ENCODE measurements at places on chromosomes 11 and 22.

- no peak for ATAC-seq
These were observed 821.6 kb downstream of the TBC1D22A start for GRCh38 chr22:47583959-47584562.

DNA sequence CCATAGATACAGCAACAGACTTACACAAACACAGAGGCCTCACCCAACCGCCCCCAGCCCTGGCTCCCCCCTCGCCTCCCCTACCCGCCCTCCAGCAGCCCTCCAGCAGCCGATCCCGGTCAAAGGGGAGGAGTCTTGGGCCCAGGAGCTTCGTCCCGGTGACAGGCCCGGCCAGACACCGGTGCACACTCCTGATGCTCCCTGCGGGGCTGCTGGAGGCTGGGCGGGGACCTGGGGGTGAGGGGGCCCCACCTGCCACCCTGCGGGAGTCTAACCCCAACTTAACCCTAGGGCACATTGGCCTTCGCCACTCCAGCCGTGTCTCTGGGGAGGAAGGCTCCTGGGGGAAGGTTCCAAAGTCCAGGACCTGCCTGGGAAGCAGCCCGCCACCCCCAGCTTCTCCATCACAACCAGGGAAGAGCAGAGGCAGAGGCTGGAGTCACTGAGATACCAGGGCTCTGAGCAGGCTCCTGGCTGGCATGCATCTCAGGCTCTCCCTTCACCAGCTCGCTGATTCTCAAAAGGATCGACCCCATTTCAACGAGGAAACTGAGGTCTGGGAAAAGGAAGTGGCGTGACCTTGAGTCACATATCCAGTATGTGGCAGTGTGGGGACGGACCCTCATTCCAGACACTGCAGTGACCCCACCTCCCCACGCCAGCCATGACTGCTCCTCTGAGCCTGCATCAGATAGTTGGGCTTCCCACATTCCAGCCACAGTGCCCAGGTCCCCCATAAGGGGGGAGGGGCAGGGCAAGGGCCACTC lies 14.4 kb downstream of the BCL9L start:
- no peak for ATAC-seq

- ATAC-seq, result no peak
These were observed 251.3 kb upstream of the PLET1 start for GRCh38 chr11:112511911-112512310.

DNA sequence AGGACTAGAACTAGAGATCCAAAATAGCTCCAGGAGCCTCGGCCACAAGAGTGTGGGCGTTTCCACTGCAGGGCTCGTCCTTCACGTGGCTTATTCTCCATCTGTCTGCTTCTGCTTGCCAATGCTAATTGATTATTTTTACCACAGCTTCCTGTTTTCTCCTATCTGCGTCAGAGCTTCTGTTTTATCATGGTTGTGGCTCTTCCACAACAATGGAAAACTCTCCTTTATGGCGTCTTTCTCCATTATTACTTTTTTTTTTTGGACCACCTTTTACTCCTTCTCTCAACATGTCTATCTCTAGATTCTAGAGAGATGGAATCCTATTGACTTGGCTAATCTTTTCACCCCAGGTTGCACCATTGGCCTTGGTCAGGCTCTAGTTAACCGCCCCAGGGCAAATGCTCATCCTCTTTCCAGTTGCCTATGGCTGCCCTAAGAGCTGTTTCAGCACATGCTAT lies 25.9 kb downstream of the CAT start:
- ATAC-seq, result no peak

GRCh38 chr11:115892016-115892415 lies 387.8 kb upstream of the CADM1 start:
- no peak for ATAC-seq

DNA sequence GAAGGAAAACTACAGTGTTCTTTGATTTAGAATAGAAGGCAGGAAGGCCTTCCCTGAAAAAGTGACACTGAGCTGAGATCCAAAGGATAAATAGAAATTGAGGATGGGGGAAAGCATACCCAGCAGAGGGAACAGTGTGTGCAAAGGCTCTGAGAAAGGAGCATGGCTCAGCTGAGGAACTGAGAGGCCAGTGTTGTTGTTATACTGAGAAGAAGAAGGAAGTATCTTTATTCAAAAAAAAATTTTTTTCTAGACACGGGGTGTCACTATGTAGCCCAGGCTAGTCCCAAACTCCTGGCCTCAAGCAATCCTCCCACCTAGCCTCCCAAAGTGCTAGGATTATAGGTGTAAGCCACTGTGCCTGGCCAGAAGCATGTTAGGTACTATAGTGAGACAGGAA lies 3.5 kb upstream of the PIK3C2A start:
- ATAC-seq, result no peak

DNA sequence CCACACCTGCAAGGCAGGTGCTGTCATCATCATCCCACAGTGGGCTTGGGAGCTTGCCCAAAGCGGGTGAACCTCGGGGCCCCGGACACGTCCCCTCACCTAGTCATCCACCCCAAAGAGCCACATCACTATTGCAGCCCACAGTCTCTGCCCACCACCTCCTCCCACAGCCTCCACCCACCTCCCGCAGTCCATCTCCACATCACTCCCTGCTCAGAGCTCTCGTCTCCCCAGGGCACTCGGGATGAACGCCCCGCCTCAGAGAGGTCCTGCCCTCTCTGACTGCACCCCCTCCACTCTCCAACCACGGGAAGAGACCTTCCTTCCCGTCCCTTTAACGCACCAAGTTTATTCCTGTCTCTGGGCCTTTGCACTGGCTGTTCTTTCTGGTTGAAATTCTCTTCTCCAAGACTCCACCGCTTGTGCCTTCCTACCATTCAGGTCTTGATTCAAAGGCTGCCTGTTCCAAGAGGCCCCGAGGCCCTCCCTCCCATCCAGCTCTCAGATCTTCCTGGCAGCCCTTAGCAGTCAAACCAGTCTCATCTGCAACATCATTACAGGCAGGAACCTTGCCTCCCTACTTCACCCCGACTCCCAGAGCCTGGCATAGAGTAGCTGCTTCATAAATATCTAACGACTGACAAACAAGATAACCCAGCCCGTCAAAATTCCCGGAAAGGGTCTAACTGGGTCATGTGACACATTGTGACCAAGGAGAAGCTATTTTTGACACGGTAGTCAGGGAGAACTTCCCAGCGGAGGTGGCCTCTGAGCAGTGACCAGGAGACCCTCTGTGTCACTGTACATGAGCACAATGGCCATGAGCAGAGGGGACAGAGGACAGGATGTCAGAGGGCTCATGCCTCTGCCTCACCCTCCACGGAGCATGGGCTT lies 11.1 kb downstream of the KCNJ4 start:
- ATAC-seq, result no peak
